Putamen (tissue), 1 donor: ENCODE measurements at places on chromosomes 6 and 20.
A peak's percentile ranks its signal among the peaks of the same experiment; 100 is the strongest.

- no peak for DNase-seq
These were observed 243.5 kb upstream of the PREP start for GRCh38 chr6:105646391-105646867.

- no peak for DNase-seq
These were observed 82.6 kb downstream of the TTLL2 start for GRCh38 chr6:167407239-167408064.

DNA sequence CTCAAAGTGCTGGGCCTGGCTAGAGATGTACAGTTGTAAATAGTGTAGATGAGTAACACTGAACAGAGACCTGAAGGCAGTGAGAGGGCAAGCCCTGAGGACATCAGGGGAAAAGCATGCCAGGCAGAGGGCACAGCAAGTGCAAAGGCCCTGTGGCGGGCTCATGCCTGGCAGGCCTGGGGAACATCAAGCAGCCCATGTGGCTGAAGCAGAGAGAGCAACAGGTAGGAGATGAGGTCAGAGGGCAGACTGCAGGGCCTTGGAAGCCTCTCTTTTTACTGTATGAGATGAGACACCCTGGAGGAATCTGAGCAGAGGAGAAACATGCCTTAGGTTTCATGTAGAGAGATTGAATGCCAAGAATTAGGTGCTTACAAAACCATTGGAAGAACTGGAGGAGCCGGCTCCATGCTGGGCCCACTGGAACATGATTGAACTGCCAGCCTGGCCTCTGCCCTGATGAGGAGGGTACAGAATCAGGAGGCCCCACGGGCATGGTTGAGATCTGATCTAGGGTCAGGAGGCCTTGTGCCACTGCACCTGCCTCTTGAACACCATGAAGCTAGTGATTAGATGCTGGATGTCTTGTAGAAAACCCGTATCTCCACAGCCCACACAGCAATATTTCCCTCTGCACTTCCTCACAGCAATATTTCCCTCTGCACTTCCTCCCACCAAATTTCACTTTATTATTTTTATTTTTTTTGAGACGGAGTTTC lies 5.9 kb upstream of the HMGA1 start:
- no peak for DNase-seq

DNA sequence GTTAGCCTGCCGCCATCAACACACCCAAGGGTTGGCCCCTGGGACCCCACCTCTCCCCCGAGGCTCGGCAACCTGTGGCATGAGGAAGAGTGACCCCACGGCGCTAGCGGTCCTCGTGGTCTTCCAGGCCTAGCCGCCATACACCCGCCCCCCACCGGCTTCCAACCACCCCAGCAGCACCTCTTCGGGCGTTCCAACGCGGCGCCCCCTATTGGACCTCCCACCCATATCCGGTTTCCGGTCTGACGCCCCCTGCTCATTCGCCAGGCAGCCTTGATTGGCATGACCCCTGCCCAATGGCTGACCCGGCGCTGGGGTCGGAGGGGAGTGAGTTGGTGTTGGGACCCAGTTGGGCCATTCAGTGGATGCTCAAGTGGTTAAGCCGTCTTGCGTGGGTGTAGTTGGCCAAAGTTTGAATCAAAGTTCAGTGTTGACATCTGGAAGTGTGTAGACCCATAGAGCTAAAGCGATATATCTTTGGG lies at the start of gene GNAS-AS1:
Gene GNAS-AS1, minus strand, starts transcription at position 210 of the 482 bp plus-strand sequence.
- DNase-seq = peak; percentile 73

GRCh38 chr6:134464690-134465411 lies 146.9 kb upstream of the SGK1 start:
- no peak for DNase-seq

DNA sequence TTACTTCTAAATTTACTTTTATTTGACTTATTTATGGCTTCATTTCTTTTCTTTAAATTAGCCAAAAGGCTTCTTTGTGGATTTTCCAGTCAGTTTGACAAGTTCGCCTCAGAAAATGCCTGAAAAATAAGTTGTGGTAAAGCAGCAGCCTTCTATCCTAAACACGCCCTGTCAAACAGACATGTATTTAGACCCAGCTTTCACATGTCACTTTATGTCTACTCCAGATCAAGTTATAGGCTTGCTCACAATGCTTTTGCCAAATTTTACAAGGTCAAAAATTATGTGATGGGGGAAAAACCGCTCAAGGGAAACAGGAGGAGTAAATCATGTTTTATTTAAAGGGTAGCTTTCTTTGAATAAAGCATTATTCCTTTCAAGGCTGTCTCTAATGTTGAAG lies 615.0 kb downstream of the HDGFL1 start:
- no peak for DNase-seq

GRCh38 chr6:155155787-155156447 lies 107.9 kb upstream of the CLDN20 start:
- DNase-seq = no peak

DNA sequence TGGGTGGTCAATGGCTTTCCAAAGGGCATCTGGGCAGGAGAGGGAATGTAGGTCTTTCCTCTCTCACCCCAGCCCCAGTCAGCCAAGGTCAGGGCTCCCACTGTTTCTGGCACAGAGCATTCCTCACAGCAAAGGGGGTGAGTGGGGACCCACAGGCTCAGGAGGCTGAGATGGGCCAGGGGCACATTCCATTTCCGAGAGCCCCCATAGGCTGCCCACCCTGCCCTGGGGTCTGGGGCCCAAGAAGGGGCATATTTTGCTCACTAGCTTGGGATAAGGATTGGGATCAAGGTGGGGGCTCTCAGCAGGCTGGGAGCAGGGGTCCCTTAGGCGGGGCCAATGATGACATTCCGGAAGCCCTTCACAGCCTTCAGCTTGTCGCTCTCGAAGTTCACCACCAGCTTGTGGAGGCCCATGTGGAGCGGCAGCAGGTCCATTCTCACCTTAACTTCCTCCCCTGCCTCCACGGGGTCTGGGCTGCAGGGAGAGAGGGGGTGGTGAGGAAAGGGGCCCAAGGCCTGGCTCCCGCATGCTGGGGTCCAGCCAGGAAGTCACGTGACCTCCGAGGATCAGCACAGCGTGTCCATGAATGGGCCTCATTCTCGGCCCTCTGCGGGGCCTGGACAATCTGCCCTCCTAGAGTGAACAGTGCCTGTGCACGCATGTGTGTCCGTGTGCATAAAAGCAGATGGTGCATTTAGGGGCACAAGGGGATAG lies 35.0 kb downstream of the TGM2 start:
- no peak for DNase-seq

GRCh38 chr6:140040396-140040795 lies 665.9 kb upstream of the CITED2 start:
- no peak for DNase-seq

DNA sequence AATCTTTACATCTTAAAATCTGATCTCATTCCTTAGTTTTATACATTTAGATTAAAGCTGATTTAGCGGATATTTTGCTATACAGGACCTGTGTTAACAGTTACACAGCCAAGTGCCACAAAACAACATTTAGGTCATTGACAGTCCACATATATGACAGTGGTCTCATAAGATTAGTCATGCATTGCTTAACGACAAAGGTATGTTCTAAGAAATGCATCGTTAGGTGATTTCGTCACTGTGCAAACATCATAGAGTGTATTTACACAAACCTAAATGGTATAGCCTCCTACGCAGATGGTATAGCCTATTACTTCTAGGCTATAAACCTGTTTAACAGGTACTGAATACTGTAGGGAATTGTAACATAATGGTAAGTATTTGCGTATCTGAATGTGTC lies 21.6 kb downstream of the ADGRG6 start:
- no peak for DNase-seq

DNA sequence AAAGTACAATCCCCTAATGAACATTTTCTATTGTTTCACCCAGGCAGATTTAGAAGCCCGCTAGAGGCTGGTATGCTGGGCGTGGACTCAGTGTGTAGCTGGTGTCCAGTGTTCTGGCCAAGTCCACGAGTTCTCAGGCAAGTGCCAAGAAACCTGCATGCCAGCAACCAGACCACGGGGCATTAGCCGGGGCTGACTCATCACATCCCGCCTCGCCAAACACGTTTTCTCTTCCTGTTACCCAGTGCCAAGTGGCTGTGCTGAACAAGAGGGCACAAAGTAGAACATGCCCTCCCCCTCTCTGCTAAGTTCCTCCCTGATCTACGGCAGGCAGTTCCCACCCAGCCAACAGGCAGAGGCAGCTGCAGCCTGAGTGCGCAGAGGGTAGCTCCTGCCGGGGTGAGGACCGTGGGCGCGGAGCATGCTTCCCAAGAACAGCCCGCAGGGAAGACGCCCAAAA lies 29.6 kb downstream of the RAMACL start:
- peak; percentile 89 for DNase-seq

DNA sequence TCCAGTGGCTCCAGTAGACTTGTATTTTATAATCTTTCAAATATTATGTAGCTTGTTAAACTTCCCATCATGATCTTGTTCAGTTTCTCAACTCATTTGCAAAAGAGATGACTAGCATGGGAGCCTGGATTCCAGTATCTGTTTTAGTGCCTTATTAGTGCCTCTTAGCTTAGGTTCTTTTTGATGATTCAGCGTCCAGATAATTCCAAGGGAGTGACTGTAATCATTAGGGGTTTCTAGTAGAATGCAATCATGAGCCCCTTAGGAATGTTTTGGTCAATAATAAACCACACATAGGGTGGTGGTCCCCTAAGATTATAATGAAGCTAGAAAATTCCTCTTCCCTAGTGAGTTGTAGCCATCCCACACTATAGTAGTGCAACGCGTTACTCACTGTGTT lies 7.0 kb downstream of the CD2AP start:
- DNase-seq = no peak

- no peak for DNase-seq
These were observed 73.2 kb downstream of the QRSL1 start for GRCh38 chr6:106702451-106703110.

GRCh38 chr6:106360989-106361430 lies 493 bp downstream of the CRYBG1 start:
- DNase-seq = no peak
